ENCODE measurements at places on chromosomes 1 and 21.

DNA sequence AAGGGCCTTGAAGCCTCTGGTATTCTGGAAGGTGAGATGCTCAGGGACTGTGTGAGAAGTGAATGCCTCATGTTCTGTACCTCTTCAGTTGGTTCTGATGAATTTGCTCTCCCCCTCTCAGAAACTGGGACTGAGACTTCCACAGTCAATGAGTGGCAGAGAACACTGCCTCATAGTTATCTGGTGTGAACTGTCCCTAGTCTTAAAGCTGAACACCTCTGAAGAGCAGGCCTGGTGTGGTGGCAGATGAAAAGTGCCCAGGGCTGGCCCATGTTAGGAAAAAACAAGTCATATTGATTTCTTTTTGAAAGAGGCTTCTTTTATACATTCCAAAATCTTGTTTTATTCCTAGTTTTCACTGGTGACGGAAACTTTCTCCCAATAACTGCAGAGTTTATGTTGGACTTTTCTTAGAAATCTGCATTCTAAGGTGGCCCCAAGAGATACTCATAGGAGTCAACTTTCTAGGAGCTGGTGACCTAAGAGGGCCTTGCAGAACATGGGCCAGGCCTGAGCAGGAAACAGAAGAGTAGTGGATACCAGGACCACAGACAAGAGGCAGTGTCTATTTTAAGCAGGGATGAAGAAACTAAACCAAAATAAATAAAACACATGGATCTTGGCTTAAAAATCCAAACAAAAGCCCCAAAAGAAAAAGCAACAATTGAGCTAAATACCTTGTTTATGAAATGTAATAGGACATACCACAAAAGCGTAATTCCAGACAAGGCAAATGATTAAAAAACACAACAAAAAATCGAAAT is 19.5 kb downstream of the DUSP10 start:
- no peak for DNase-seq

DNA sequence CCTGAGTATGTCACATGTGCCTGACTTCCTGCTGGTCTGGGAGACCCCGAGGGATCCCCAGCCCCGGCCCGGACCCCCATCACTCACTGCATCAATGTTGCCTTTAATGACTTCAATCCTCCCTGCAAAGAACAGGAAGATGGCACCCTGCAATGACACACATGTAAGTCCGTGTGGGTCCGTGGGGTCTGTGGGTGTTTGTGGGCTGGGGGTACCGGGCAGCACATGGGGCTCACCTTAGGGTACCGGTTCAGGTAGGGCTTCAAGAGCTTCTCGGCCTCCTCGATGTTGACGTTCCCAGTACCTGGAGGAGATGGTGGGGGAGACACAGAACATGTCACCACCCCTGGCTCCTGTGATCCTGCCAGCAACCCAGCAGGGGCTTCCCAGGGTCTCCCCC is 28.1 kb downstream of the TTC39A start:
- DNase-seq: no peak

- DNase-seq: no peak
Observed at GRCh38 chr1:206824331-206824730, 41.1 kb upstream of the IL20 start.

GRCh38 chr1:89360716-89361115 is 3.1 kb upstream of the GBP6 start:
- no peak for DNase-seq

- no peak for DNase-seq
Observed at GRCh38 chr1:240499012-240499411, 112.9 kb downstream of the GREM2 start.

DNA sequence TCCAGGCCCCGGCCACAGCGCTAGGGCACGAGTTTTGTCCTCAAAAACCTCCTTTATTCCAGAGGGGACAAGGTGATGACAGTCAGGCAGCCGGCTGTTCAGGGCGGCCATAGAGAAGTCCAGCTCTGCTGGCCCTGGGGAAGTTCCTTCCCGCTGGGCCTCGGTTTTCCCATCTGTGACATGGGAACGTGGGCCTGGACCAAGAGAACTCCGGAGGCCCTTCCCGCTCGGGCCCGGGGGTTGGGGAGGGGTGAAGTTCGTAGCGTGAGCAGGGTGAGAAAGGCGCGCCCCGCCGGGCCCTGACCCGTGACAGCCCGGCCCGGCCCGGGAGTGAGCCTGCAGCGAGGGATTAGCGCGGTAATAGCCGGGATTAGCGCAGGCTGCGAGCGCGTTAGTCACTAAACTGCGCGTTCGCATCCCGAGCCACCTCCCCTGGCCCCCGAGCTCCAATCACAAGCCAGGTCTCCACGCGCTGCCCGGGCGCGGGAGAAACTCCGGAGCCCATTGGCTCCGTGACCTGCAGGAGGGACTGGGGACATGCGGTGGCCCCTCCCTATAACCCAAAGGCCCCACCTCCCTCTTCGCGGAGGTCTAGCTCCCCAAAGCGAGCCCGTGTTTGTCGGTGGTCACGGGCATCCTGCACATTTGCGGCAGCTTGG is 29.8 kb upstream of the PADI2 start:
- DNase-seq: no peak

DNA sequence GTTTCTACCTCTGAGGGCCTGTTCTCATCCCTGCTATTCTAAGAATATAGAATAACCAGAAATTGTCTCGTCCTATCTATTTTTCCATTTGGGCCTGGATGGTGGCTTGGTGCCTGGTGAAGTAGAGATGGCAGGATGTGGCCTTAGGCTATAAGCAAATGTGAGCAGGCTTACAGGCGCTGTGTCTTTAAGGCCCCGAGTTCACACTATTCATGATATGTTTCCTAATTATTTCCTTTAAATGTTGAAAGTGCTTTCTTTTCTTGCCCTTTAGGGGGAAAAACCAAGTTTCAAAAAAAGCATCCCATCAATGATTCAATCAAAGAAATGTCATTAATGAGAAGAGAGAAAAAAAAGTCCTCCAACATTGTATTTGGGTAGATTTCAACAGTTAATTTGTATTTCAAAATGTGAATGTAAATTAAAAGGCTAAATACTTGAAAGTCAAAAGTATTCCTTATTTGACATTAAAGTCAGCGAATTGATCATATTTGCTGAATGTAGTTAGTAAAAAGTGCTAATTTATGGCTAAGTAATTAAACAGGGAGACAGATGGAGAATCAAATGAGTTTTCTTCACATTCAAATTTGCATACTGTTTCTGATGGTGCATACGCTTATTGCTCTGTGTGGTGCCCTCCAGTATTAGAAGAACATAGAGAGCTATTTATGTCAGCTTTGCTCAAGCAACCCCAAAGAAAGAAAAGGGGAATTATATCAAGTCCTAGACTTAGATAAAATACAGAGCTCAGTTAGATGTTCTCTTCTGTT is 34.0 kb upstream of the HUNK start:
- no peak for DNase-seq

DNA sequence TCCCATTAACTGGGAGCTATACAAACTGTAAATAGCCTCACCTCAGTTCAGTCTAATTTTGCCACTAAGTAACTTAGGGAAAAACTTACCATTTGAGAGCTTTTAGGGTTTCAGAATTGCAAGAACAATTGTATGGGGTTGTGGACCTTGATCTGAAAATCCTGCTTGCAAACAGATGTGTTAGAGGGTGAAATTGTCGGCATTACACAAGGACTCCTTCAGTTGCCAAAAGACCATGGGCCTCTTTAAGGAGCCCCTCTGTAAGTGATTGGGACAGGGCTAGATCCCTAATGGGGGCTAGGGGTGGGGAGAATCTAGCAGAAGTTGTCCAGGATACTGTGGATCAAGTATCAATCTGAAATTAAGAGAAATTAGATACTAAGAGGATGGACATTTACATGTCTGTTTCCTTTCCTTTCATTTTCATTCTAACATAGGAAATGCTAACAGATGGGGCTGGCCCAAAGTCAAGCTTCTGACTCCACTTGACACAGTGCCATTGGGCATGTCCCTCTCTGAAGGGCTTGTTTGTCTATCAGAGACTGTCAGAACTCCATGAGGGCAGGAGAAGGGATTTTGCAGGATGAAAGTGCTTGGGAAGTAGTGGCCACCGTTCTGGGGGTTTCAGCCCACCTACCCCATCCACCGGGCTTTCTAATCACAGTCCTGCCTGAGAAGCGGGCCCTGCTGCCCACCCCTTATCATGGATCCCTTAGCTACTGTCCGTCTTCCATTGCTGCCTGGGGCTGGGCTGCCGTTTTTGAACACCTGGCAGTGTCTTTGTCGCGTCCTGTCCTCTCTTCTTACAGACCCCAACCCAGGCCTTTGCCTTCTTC is 54.7 kb downstream of the STUM start:
- no peak for DNase-seq

DNA sequence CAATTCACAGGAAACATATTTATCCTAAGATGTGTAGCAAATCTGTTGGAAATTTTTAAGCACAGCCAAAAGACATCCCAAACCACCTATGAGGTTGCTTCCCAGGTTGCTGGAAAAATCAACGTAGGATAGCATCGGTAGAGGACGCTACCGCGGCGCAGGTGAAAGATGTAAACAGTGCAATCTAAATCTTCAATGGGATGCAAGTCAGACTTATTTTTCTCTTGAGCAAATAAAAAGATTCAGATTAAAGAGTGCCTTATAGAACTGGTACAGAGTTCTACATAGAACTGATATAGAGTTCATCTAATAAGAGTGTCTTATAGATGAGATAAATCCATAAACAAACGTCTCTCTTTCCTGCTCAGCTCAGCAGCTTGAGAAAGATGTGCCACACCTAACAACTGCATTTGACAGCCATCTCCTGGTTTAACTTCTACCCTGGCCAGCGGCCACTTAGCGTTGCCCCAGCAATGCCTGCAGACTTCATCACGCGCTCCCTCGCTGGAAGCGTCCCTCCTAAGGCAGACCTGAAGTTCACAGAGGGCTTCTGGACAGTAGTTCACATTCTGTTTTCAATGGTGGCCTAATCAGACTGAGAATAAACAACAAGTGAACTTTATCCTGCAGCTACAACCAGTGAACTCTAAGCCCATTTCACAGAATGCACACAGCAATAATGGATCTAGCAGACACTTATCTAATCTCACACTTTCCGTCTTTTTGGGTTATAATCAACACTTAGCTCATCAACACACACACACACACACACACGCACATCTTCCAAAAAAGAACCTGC is 164.5 kb downstream of the TOMM20 start:
- peak; percentile 72 for DNase-seq

DNA sequence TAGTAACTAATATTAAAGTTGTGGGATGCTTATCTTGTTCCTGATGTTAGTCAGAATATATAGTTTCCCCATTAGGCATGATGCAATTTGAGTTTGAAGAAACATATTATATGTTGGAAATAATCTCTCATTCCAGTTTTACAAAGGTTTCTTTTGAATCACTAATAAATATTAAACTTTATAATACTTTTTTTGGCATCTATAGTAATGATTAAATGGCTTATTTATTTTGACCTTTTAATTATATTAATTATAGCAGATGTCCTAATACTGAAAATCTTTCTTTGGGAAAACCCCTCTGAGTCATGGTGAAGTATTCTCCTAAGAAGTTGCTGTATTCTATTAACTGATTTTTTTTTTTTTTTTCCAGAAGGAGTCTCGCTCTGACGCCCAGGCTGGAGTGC is 28.5 kb upstream of the PTGS2 start:
- DNase-seq: no peak

DNA sequence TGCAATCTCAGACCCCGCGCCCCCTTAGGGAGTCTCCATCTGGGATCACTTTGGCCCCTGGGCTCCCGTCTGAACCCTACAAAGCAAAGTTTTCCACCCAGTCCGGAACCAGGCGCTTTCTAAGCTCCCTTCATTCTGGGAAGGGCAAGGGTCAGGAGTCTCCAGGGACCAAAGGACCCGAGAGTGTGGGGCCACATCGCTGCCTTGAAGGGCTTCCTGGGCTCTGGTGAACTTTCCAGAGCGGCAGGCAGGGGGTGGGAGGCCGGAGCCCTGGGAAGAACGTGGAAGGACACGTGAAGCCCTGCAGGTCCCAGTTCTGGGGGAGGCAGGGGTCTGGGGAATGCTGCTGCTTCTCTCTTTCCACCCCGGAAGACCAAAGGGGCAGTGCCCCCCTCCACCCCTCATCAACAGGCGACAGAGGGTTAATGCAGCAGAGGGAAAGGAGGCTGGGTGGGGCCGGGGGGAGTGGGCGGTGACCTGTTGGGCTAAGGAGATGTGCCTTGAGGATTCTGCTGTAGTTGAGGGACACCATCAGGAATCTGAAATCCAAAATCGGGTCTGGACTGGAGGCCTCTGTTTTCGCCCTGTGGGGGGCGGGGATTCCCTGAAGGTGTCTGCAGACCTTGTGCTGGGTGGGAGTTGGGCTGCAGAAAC is 734 bp downstream of the CDK18 start:
- no peak for DNase-seq

DNA sequence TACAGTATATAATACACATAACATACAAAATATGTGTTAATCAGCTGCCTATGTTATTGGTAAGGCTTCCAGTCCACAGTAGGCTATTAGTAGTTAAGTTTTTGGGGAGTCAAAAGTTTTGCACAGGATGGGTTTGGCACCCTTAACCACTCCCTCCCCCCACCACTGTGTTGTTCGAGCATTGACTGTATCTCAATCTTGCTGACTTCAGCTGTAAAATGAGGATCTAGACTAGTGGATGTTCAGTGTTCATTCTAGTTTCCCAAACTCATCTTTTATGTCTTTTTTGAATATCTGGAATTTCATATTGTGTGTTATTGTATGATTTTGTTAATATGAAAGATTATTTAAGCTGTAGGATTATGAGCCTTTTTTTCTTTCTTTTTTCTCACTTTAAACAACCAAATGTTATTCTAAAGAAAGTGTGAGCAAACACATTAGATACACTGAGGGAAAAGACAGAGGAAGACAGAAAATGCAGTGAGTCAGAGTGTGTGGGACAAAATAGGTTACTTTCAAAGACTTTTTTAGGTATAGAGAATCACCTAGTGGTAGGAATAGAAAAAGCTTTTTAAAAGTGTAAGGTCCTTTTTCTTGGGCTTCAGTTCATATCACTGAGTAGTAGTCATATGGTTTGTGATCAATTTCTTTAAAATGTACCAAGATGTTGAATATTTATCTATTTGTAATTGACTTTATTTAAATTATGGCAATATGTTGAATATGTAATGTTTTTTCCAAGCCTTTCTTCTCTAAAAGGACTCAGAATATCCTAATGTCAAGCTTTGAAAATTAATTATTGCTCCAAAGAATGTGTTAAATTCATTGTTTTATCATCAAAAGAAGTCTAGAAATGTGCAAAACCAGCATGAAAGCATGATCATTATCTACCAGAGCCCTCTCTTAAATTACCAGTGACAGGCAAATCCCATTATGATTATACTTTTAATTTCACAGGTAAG is 17.9 kb upstream of the CENPF start:
- peak; percentile 78 for DNase-seq

DNA sequence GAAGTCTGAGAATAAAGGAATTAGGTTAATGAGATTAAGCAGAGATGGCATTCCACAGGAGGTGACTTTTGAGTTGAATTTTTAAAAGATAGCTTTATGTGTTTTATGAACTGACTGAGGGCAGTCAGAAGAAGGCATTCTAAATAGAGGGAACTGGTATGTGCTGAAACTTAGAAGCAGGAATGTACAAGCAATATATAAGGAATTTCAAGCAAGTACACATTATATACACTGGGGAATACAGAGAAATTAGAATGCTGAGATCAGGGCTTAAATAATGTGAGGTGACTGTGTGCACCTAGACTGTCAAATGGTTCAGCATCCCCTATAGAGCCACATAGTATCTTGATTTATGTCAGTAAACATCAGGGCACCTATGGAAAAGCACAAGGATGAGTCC is 19.3 kb downstream of the WNT2B start:
- no peak for DNase-seq

- DNase-seq: no peak
Observed at GRCh38 chr1:211352465-211352864, 25.8 kb downstream of the TRAF5 start.

- DNase-seq: peak; percentile 7
Observed at GRCh38 chr1:56189946-56190805, 389.2 kb downstream of the PLPP3 start.
